ENCODE measurements at places on chromosomes 7 and 10. TPM values are rescaled to one million over a fixed set of nuclear protein-coding genes. Genes with fewer than 3 reads are reported as not detected.
A peak's percentile ranks its signal among the peaks of the same experiment; 100 is the strongest.

- no peak for DNase-seq
Observed at GRCh38 chr7:155994279-155994811, 182.1 kb upstream of the SHH start.

Gene PPRC1
- 9.9 TPM for total RNA-seq

Gene OR2A42
- total RNA-seq = not detected

GRCh38 chr10:131980761-131981428 lies 828 bp downstream of the BNIP3 start:
- DNase-seq = no peak

GRCh38 chr10:97020452-97021400 lies 165.0 kb downstream of the SLIT1 start:
- DNase-seq = no peak

GRCh38 chr7:157596471-157596870 lies 259.7 kb downstream of the DNAJB6 start:
- no peak for DNase-seq

Gene CALCR
- total RNA-seq = not detected

Gene INMT
- total RNA-seq = 75.8 TPM

DNA sequence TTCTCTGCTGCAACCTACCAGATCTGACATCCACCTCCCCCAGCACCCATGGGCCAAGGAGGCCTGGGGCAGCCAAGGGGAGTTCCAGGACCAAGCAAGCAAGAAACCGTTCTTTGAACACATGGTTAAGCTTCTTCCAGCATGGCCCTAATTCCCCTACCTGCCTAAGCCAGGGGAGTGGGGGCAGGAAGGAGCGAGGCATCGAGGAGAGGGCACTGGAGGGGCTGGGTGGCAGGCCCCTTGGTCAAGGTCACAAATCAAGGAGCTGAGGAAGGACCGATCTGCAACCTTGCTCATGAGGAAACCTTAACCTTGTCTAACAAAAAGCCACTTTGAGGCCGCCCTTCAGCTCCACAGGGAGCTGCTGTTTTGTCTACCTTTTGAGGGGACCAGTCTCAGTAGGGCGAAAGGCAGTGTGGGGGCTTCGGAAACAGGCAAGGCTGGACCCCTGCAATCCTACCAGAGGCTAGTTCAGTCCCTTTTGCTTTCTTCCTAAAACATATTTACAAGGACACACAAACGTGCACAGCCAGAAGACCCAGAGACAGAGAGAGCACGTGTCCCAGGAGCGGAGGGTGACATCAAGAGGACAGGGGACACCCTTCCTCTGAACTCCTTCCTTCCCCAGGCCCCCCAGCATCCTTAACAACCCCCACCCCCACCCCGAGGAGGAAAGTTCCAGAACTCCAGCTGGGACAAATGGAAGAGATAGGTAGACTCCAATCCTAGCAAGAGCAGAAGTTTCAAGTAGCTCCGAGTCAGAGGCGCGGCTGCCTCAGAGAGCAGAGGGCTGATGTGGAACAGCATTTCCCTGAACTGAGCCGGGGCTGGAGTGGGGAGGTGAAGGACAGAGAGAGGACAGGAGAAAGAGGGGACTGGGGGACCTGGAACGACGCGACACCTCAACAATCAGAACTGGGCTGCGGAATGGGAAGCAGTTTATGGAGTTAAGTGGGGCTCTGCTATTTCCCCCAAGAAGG lies 28.2 kb downstream of the SPOCK2 start:
- no peak for DNase-seq

Gene KIF5B
- 122 TPM for total RNA-seq

DNA sequence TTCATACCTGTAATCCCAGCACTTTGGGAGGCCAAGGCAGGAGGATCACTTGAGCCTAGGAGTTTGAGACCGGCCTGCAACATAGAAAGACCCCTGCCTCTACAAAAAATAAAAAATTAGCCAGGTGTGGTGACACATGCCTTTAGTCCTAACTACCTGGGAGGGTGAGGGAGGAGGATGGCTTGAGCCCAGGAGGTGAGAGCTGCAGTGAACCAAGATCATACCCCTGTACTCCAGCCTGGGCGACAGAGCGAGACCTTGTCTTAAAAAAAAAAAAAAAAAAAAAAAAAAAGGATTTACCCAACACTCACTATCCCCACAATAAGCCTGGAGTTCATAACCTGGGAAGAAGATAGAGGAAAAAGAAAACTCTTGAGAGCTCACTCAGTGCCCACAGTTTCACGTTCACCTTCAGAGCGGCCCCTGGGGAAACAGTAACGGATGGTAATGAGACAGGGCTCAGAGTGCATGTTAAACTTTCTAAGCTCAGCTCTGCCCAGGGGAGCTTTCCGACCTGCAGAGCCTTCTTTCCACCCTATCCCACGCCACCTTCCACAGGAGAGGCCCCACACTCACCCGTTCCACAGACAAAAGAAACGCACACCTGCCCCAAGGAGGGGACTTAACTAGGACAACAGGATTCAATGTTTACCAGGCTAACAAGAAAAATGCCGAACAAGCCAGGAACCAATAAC lies 259.8 kb upstream of the KLF14 start:
- DNase-seq = no peak

Gene VAX1
- not detected for total RNA-seq

Gene SLIT1
- 0.17 TPM for total RNA-seq

- DNase-seq = peak; percentile 58
Observed at GRCh38 chr7:108015740-108016139, 12.8 kb upstream of the LAMB1 start.

DNA sequence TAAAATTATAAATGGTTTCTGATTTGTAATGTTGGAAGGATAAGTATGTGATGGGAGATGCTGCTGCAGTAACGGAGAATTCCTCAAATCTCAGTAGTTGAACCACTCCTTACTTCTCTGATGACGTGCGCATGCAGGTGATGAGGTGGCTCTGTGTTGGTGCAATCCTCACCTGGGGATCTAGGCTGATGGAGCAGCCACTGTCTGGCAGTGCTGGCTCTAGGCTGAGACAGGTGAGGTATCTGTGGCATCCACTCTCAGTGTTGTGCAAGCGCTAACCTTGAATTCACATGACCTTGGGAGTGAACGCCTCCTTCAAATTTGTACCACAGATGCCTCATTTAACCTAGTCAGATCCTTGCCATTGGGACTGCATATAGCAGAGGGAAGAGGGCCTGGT lies 35.0 kb downstream of the LHFPL3 start:
- DNase-seq = no peak

DNA sequence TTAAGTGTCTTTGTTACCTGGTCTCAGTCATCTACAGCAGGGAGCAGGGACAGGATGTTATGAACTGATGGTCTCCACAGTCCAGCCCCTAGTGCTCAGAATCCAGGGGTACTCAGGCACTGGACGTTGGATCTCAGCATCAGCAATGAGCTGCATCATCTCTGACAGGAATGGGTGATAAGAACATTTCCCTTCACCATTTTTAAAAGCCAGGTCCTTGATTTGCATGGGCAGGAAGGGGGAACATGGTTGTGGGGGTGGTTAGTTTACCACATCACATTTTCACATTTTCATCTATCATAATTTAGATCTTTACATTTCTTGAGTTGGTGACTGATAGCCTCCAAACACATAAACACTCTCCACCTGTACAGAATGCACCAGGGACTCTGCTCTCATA lies 427.8 kb upstream of the NPVF start:
- DNase-seq = no peak

- no peak for DNase-seq
Observed at GRCh38 chr10:106612381-106612780, 552.1 kb downstream of the SORCS1 start.

Gene FAM221A
- total RNA-seq = 5.1 TPM

DNA sequence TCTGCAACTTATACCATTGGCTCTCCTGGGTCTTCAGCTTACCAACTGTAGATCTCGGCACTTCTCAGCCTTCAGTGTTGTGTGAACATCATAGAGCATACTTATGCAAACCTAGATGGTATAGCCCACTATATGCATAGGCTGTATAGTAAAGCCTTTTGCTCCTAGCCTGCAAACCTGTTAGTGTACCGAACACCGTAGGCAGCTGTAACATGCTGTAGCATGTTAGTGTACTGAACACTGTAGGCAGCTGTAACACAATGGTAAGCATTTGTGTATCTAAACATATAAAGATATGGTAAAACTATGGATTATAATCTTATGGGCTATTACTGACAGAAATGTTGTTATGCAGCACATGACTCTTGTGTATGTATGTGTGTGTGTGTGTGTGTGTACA lies 256.9 kb downstream of the WDR11 start:
- DNase-seq = no peak

GRCh38 chr10:60349426-60349825 lies 40.2 kb downstream of the ANK3 start:
- DNase-seq = peak; percentile 28

DNA sequence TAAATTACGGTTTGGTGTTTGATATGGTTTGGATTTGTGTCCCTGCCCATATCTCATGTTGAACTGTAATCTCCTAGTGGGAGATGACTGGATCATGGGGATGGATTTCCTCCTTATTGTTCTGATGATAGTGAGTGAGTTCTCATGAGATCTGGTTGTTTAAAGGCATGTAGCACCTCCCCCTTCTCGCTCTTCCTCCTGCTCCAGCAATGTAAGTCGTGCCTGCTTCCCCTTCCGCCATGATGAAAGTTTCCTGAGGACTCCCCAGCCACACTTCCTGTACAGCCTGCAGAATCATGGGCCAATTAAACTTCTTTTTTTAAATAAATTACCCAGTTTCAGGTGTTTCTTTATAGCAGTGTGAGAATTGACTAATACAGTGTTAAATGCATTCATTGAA lies 116.6 kb downstream of the DOCK4 start:
- DNase-seq = no peak

GRCh38 chr7:33773053-33773452 lies 132.3 kb upstream of the BMPER start:
- DNase-seq = peak; percentile 48

DNA sequence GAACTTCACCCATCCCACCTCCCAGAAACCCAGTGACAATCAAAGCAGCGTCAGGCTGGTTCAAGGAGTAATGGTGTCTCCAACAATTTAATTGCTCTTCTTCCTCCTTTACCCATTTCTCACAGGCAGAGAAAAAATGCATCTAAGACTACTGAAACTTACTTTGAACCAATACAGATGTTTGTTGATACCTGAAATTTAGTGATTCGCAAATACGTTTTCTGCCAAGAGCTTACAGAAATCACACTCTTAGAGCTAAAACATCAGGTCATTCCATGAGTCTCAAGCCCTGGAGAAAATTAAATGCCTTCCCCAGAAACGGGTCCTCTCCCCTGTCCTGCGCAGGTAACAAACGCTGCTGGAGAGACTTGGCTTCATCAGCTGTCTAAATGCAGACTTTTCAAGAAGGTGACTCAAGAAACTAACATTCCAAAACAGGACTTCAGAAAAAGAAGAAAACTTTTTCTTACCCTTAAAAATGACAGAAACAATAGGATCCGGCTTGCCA lies 443 bp downstream of the MYOF start:
- peak; percentile 38 for DNase-seq

DNA sequence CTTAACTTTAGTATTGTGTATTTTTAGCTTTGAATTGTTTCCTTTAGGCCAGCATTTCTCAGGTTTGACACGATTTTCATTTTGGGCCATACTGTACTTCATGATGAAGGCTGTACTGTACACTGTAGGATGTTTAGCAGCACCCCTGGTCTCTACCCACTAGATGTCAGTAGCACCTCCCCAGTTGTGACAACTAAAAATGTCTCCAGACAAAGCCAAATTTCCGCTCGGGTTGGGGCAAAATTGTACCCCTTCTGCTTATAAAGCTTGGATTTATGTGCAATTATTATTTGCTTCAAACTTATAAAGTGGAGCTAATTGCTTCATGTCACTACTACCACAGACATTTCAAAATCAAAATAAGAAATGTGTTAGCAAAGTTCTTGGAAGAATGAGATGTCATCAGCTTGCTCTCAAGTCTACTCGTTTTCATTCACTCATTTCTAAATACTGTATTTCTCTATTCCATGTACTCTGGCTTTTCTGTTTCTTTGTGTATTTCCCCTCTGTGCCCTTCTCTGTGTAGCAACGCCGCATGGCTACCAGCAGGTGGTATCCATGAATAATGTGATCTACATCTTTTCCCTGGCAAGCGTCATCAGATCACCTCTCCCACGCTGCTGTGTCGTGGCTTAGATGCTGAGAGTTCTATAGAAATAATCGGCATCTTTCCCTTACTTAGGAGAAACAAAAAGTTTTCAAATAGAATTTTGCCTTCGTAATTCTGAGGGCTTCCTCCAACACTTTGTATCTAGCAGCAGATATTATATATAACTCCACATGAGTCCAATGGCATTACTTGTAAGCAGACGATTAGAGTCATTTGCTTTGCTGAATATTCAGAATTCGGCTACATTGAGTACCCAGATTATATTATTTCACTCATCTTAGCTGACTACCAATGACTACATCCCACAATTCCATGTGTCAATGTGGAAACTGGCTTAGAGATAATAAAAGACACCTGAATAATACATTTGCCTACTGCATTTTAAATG lies 47.8 kb upstream of the CALCR start:
- DNase-seq = peak; percentile 23

Gene TEX47
- not detected for total RNA-seq

- peak; percentile 11 for DNase-seq
Observed at GRCh38 chr10:9010093-9010492, 955.6 kb downstream of the GATA3 start.

Gene NKX2-3
- total RNA-seq = not detected

GRCh38 chr10:127852456-127852855 lies 40.3 kb downstream of the CLRN3 start:
- no peak for DNase-seq

Gene UCN3
- total RNA-seq = not detected

GRCh38 chr7:47579458-47579857 lies 2.5 kb downstream of the TNS3 start:
- no peak for DNase-seq

DNA sequence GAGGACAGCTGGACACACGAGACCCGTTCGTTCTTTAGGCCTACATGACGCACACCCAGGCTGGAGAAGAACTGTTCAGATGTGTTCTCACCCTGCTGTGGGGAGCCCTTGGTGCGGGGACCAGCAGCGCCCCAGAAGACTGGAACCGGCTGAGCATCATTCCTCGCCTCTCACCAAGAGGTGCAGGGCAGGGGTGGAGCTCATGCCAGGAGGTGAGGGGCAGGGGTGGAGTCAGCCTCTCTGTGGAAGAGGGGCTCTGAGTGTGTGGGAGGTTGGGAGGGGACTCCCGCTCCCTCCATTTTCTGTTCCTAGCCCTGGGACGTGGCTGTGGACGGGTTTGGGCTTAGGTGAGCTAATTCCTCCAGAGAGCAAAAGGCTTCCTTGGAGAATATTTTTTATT lies 66.0 kb upstream of the SHH start:
- no peak for DNase-seq

Gene ANKRD61
- 0.26 TPM for total RNA-seq

All from fibroblast of lung (primary cell).